Neural progenitor cell (in vitro differentiated cells): ENCODE measurements at places on chromosomes 12 and 14. TPM values are rescaled to one million over a fixed set of nuclear protein-coding genes. Genes with fewer than 3 reads are reported as not detected.

GRCh38 chr12:32824596-32824995 lies 68.9 kb upstream of the YARS2 start:
- DNase-seq, result no peak

DNA sequence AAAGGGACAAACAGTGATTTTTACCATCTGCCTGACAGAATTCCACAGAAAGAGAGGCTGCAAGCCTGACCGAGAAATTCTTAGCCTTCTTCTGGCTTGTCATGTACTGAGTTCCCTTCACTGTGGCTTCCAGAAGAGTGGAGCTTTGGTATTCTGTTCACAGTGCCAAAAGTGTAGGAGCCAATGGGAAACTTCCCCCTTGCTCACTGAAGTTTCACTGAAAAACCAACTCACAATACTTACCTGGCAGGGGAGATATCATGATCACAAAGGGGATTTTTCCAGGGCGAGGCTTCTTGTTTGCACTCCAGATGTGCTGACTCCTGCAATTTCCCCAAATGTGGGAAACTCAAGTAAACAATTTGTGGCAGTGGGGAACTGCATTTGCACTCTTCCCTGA lies 31.7 kb upstream of the MMP19 start:
- DNase-seq, result peak; percentile 21

DNA sequence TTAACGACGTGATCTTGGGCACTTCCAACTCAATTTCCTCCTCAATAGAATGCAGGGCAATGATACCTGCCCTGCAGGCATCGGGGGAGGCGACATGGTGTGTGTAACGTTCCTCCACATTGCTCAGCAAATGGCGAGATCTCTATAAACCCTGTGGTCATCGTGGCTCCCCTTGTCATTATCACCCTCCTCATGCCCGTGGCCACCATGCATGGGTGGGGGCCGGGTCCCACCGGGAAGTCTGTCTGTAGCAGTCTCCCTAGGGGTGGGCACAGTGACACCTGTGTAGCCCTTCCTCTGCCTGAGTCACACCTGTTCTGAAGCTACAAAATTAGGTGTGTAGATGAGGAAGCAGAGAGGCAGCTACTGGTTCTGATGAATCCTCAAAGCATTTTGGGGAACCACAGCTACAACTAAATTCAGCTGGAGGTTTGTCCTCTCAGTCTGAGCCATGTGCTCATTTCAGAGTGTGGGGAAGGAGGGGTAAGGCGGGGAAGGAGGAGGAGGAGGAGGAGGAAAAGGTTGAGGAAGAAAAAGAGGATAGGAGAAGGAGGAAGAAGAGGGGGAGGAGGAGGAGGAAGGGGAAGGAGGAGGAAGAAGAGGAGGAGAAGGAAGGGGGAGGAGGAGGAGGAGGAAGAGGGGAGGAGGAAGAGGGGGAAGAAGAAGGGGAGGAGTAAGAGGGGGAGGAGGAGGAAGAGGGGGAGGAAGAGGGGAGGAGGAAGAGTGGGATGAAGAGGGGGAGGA lies 11.0 kb upstream of the CACNA2D4 start:
- DNase-seq, result no peak

GRCh38 chr12:117216686-117217085 lies 26.4 kb upstream of the FBXO21 start:
- no peak for DNase-seq

DNA sequence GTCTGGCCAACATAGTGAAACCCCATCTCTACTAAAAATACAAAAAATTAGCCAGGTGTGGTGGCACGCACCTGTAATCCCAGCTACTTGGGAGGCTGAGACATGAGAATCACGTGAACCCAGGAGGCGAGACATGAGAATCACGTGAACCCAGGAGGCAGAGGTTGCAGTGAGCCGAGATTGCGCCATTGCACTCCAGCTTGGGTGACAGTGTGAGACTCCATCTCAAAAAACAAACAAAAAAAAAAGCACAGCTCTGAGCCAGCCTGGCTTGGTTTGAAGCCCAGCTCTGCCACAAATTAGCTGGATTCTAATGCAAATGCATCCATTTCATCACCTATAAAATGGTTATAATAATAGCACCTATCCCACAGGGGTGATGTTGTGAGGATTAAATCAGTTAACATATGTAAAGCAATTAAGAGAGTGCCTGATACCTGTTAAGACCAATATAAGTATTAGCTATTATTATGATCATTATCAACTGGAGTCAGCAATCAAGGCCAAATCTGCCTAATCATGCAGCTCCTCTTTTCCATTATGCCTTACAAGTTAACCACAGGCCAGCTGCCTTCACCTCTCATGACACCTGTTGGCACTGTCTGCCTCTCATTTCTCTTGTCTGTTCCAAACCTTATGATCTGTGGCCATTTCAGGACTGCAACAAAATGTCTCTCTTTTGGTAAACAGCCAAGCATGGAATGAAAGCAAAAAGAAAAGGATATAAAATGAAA lies 2.1 kb downstream of the GNPTAB start:
- no peak for DNase-seq

GRCh38 chr12:46452061-46452615 lies 79.6 kb upstream of the SLC38A2 start:
- no peak for DNase-seq

GRCh38 chr12:76883811-76884210 lies 5.0 kb upstream of the CSRP2 start:
- DNase-seq, result no peak

GRCh38 chr14:78902010-78902623 lies 731.9 kb downstream of the NRXN3 start:
- peak; percentile 79 for DNase-seq

DNA sequence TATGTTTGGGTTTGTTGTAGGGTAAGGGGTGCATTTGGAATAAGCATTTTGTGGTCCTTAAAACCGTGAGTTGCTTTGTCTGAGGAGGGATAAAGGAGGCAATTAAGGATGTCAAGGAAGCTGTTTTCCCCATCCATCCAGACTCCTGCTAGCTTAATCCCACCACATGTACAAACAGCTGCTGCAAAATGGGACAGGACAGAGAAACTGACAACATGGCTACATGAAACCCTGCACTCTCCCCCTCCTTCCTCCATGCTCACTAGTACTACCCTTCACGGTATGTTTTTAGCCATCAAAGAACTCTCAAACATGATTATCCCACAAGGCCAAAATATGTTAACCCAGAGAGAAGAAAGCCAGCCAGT lies 20.6 kb downstream of the ST8SIA1 start:
- no peak for DNase-seq

DNA sequence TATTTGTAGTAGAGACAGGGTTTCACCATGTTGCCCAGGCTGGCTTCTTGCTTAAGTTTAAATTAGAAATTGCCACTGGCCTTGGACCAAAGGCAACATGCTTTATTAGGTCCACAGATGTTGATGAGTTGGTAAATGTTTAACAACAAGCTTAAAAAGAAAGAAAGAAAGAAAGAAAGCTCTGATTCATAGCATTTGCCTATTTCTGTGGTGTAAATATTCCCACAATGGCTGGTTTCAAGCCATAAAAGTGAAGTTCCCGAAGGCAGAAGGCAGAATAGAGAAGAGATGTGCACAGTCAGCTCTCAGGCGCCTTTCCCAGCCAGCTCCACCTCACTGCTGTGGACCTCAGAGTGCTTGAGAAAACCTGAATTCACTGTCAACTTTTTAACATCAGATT lies 26.4 kb downstream of the KCNK13 start:
- DNase-seq, result no peak

GRCh38 chr14:88043529-88044443 lies 38.9 kb downstream of the GPR65 start:
- DNase-seq, result no peak

DNA sequence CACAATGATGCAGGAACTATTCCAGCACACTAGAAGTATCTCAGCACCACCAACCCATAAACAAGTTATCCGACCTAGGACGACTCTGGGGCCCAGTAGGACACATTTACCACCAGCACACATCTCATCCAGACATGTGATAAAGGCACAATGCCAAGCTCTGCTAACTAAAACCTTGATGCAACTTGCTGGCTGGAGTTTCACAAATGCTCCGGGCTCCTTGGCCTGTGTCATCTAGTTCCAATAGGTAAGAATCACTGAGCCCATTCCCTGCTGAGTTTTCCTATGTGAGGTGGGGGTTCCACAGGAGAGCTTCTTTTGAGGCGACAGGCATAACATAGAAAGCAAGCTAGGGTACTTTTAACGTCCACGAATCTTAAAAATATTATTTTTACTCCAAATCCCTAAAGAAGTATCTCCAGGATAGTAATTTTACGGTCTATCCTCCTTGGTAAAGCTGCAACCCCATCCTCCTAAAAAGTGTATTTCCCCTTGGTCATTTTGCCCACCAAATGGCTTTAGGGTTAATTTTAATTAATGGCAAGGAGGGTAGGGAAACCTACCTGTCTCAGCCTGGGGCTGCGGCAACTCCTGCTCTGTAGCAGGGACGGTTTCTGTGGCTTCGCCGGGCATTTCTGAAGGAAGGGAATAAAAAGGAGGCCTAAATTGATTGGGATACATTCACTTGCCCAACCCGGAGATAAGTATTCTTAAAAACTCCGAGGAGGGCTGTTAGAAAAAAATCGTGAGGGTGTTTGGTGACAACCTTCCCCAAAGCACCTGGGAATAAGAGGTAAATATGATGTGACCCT lies 1.0 kb downstream of the NACA start:
- DNase-seq, result peak; percentile 39

DNA sequence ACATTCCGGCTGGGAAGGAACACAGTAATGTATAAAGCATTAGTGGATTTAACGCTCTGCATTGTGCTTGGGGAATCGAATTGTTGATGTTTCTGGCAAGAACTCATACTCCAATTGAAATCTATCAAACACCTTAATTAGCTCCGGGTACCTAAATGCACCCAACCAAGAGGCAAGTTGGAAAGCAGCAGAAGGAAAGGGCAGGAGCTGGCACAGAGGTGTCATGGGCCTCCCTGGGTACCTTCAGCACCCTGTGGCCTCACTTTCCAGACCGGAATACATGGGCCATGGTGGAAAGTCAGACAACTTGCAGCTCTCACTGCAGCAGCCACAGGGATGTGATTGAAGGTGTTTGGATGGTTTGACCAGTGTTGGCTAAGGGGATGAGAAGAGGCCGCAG lies 6.8 kb upstream of the BCL11B start:
- no peak for DNase-seq

DNA sequence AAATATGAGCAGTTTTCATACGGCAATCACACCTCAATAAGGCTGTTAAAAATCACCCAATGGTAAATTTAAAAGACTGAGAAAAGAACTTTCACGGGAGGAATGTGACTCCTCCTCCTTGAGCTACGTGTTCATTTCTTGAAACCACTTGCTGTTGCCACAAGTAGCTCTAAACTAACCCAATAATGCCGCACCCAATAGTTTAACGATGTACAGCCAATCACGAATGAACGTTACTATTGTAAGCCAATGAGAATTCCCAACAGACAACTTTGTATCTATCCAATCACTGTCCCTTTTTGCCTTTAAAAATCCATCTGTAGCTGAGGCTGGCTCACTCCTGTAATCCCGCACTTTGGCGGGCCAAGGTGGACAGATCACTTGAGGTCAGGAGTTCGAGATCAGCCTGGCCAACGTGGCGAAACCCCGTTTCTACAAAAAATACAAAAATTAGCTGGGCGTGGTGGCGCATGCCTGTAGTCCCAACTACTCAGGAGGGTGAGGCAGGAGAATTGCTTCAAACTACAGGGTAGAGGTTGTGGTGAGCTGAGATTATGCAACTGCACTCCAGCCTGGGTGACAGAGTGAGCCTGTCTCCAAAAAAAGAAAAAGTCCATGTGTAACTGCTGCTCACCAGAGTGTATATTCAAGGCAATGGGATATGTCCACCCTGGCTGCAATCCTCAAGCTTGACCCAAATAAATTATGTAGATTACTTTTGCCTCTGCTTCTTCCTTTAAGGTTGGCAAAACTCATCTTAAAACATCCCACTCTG lies 24.4 kb upstream of the BTBD6 start:
- no peak for DNase-seq

GRCh38 chr14:52342849-52343596 lies 28.9 kb downstream of the PTGER2 start:
- DNase-seq, result no peak

DNA sequence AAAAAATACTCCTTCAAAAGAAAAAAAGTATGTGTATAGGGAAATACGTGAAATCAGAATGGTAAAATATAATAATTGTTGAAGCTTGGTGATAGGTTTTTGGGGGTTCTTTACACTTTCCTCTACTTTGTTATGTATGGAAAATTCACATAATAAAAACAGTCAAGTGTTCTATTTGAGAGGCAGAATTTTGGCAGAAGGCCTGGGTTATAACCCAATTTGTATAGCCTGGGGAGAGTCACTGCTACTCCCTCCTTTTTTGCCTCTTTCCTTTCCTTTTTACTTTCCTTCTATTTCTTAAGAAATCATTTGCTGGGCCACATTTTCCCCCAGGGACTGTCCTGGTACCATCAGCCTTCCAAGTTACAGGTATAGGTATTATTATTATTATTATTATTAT lies 105.7 kb downstream of the CRADD start:
- no peak for DNase-seq

DNA sequence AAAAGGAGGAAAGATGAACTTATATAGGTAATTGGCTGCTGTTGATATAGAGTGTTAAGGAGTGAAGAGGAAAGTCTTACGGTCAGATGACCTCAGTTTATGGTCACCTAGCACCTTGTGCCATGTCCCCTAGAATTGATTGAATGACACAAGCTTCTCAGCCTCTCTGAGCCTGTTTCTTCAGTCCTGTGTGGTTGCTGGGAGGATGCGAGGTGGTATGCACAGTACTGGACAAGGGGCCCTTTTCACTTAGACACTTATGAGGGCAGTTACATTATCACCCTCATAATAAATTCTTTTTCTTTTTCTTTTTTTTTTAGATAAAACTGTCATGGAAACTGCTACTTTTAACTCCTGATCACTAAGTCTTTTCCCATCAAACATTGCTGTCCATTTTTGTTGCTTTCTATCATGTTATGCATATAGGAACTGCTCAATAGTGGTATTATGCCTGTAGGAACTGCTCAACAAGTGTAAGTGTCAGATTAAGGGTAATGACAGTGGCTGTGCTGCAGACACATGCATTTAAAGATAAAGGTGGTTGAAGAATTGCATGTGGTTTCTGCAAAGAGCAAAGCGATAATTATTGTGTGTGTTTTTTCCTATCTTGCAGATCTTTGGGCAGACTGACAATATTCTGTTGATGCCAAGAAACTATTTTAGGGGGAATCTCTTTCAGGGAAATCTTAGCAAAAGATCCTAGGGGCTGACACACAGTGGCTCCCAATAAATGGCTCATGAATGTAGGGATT lies 11.6 kb downstream of the ANO6 start:
- no peak for DNase-seq

- DNase-seq, result no peak
Measured at GRCh38 chr12:110928700-110929099, 8.3 kb upstream of the MYL2 start.

DNA sequence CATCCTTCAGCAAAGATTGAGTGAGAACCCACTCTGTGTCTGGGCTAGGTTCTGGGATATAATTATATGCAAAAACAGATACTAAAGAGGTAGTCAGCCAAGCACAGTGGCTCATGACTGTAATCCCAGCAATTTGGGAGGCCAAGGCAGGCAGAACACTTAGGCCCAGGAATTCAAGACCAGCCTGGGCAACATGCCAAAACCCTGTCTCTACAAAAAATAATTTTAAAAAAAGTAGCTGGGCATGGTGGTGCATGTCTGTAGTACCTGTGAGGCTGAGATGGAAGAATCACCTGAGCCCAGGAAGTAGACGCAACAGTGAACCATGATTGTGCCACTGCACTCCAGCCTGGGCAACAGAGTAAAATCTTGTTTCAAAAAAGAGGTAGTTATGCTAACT lies 237.5 kb upstream of the HMGA2 start:
- no peak for DNase-seq

The COCH gene
- total RNA-seq, result 23.1 and 31.1 TPM in 2 replicates

The IFNG gene
- total RNA-seq, result not detected in 2 replicates

The CBLN3 gene
- total RNA-seq, result 0.25 TPM in 1 of 2 replicates, not detected in the other

The MORN3 gene
- 0.19 and 1.3 TPM in 2 replicates for total RNA-seq

The DPF3 gene
- not detected in 2 replicates for total RNA-seq

The ACVR1B gene
- total RNA-seq, result 13.8 and 18.9 TPM in 2 replicates

The MSI1 gene
- total RNA-seq, result 40.2 and 48.6 TPM in 2 replicates
